ENCODE measurements at places on chromosomes 11 and 22. TPM values are rescaled to one million over a fixed set of nuclear protein-coding genes. Genes with fewer than 3 reads are reported as not detected.

- DNase-seq: no peak
Measured at GRCh38 chr11:35677904-35678303, 15.3 kb downstream of the TRIM44 start.

The C11orf97 gene
- not detected for total RNA-seq

DNA sequence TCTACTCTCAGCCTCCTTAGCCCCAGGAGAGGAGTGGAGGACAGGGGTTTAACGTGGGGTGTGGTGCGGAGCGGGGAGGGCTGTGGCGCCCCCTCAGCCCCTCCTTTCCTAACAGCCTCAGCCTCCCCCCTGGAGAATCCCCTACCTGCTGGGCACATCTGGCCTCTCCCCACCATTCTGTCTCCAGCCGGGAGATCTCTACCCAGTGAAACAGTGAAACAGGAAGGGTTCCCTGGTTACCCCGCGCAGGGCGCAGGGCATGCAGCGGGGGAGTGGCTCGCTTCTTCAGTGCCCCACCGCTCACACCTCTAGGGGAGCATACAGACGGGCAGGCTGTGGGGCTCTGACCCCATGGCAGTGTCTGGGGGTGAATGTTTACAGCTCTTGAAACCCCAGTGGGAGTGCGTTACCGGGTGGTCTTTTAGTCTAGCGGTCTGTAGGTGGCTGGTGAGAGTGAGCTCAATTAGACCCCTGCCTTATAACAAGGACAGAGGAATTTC is 54.7 kb upstream of the CCDC188 start:
- no peak for DNase-seq

DNA sequence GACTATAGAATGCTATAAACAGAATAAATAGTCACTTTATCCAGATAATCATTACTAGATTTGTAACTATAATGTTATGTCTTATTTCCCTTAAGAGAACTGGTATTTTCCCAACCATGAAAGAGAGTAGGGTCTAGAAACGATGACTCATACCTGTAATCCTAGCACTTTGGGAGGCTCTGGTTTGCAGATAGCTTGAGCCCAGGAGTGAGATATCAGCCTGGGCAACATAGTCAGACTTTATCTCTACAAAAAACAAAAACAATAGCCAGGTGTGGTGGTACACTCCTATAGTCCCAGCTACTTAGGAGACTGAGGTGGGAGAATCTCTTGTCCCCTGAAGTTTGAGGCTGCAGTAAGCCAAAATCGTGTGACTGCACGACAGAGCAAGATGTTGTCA is 30.9 kb downstream of the OR52A5 start:
- DNase-seq: no peak

GRCh38 chr22:17576470-17576869 is 13.2 kb downstream of the SLC25A18 start:
- peak; percentile 92 for DNase-seq

The MPZL2 gene
- total RNA-seq: not detected

Data from A172 (cell line).